ENCODE measurements at places on chromosomes 5 and 9.

DNA sequence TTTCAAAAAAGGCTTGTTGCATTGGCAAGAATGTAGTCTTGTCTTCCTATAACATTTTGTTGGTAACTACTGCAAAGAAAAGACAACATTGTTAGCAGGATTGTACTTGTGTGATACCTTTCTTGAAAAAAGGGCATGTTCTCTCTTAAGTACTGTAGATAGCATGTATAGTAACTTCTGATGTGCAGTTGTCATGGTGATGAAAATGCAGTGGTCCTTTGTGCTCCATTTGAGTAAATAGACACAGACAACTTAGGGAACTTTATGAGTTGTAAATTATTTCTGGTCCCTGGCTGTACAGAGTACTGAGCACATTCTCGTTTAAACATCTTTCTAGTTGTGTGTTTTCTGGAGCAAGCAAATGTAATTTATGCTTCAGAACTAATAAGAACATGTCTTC is 103.3 kb downstream of the CD180 start:
- no peak for DNase-seq

- DNase-seq: no peak
Observed at GRCh38 chr9:134245179-134245578, 80.8 kb upstream of the RNU6ATAC start.

DNA sequence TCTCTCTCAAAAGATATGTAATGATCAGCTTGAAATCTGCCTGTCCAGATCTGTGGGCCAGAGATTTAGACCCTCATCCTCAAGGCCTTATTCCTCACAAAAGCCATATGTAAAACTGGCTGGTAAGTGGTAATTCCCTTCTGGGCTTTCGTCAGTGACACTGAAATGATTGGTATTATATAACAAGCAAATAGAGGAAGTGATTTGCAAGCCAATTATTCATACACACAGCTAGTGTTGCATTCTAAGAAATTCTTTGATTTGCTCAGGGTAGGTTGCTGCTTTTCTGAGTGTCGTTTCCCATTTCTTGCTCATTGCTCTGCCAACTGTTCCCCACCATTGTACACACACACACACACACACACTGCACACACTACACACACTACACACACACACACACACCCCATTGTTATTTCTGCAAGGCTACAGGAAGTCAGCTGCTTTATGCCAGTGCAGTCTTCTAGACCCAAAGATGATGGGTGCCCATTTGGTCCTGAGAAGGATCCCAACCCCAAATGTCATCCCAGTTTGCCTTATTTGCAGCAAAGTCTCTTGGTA is 76.8 kb downstream of the PRLR start:
- no peak for DNase-seq

DNA sequence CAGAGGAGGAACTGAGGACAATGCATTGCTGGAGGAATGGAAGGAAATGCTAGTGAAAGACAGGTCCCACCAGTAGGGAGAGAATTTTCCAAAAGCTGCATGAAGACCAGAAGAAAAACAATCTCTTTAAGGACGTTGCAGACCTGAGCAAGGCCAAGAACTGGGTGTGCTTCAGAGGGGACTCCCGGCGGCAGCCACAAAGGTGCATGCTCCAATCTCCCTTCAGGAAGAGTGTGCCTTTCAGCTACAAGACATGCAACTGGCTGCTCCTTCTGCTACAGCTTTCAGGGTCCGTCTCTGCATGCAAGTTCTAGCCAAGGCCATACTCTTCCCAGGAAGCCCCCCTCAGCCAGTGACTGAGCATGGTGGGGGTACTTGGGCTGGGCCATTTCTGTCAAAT is 62.9 kb downstream of the SFXN1 start:
- DNase-seq: no peak

DNA sequence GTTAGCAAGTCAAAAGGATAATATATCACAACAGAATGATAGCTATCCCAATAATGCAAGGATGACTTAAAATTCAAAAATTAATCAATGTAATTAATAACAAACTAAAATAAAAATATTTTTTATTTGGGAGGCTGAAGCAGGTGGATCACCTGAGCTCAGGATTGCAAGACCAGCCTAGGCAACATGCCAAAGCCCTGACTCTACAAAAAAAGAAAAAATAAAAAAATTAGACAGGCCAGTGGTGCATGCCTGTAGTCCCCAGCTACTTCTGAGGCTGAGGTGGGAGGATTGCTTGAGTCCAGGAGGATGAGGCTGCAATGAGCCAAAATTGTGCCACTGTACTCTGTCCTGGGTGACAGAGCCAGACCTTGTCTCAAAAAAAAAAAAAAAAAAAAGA is 399.3 kb downstream of the ADGRV1 start:
- DNase-seq: no peak
